ENCODE measurements at places on chromosomes 6 and 20.

GRCh38 chr20:62533591-62534495 lies 58.0 kb upstream of the GATA5 start:
- DNase-seq, result no peak

DNA sequence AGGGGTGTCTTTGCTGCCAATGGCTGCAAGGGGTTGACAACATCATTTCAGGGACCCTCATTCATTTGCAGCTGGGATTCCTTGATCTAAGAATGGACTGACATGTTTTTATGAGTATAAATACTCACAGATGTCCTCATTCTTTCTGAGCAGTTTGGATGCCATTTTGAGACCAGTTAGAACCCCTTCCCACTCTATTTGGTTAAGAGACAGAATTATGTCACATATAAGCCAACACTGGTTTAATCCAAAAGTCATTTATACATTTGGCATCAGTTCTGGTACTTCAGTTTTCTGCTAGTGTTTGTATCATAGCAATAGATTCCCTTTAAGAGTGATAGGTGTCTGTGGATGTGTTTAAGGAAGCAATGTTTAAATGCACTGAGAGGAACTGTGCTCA lies 248.8 kb downstream of the SAMD5 start:
- no peak for DNase-seq

GRCh38 chr20:8175741-8176675 lies 43.9 kb downstream of the PLCB1 start:
- DNase-seq, result no peak

- no peak for DNase-seq
Observed at GRCh38 chr6:169592558-169592957, 109.3 kb downstream of the WDR27 start.

GRCh38 chr6:116215414-116215813 lies 38.5 kb downstream of the TSPYL4 start:
- DNase-seq, result no peak

DNA sequence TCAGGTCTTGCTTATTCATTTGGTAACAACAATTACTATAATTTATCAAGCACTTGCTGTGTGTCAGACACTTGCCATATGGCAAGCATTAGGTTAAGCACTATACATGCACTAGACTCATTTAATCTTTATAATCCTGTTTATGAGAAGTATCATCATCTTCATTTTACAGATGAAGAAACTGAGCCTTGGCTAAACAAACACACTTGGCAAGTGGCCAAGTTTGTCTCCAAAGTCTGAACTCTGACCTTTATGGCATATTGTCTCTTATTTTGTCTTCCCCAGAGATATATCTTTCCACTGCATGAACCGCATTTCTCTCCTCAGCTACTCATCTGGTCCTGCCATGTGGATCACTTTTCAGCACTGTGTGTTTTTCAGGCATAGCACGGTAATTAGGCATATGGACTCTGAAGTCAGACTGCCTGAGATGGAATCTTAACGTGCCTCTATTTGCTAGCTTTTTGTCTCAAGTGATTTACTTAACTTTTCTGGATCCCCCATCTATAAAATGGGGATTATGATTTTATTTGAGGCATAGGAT lies 4.7 kb downstream of the ADGRF5 start:
- DNase-seq, result no peak

GRCh38 chr6:87484491-87484890 lies 11.7 kb downstream of the SLC35A1 start:
- DNase-seq, result no peak

DNA sequence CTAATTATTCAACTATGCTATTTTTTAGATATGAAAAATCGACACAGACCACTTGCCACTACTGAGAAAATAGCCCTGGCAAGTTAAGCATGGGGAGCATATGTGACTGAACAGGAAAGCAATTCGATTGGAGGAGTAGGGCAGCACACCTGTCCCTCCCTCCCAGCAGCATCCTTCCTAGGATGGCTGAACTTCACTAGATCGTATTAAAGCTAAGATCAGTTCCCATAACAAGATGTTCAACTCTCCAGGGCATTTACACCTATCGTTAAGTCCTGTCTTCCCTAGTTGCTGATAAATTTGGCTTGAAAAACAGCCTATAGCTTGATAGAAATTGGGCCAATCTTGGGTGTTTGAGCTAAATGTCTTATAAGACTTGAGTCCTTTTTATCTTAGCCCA lies 7.0 kb downstream of the PPP1R10 start:
- no peak for DNase-seq

GRCh38 chr6:90304308-90304707 lies 7.7 kb upstream of the BACH2 start:
- DNase-seq, result peak; percentile 30

DNA sequence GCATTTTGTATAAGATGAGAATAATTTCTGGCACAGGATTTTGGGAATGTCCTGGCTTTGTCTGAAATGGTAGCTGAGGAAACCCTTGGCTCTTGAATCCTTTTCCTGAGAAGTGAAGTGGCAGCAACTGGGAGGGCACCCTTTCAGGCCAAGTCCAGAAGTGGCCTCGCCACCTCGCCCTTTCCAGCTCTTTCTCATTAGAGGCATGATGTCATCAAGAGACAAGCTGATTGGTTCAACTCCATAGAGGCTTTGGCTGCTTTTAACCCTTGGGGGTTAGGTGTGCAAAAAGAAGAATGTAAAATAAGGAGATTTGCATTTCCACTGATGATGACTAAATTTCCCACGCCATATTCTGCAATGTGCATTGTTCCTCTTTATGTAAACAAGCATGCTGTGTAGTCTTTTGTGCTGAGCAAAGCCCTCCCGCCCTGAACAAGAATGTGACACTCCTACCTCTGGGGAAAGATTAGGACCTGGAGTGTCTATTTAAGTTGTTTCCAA lies 116.5 kb downstream of the TCP11 start:
- DNase-seq, result no peak

- DNase-seq, result no peak
Observed at GRCh38 chr6:2183246-2183645, 62.2 kb downstream of the GMDS start.

DNA sequence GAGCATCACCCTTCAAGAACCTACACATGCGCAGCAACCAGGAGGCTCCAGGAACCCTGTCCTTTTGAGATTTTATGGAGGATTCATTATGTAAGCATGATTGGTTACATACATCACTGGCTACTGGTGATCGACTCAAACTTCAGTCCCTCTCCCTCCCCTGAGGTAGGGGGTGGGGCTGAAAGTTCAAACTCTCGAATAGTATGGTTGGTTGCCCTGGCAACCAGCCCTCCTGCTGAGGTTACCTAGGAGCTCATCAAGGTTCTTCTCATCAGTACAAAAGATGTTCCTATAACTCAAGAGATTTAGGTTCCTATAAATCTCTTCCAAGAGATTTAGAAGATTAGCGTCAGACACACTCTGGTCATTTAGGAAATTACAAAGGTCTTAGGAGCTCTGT lies 21.9 kb upstream of the ZSCAN9 start:
- no peak for DNase-seq

GRCh38 chr6:160956300-160957035 lies 35.1 kb upstream of the MAP3K4 start:
- no peak for DNase-seq

- no peak for DNase-seq
Observed at GRCh38 chr20:19709635-19710335, 48.3 kb upstream of the RIN2 start.

- no peak for DNase-seq
Observed at GRCh38 chr20:20566516-20566915, 145.9 kb downstream of the RALGAPA2 start.

GRCh38 chr6:122663981-122664380 lies 53.8 kb downstream of the PKIB start:
- DNase-seq, result no peak

DNA sequence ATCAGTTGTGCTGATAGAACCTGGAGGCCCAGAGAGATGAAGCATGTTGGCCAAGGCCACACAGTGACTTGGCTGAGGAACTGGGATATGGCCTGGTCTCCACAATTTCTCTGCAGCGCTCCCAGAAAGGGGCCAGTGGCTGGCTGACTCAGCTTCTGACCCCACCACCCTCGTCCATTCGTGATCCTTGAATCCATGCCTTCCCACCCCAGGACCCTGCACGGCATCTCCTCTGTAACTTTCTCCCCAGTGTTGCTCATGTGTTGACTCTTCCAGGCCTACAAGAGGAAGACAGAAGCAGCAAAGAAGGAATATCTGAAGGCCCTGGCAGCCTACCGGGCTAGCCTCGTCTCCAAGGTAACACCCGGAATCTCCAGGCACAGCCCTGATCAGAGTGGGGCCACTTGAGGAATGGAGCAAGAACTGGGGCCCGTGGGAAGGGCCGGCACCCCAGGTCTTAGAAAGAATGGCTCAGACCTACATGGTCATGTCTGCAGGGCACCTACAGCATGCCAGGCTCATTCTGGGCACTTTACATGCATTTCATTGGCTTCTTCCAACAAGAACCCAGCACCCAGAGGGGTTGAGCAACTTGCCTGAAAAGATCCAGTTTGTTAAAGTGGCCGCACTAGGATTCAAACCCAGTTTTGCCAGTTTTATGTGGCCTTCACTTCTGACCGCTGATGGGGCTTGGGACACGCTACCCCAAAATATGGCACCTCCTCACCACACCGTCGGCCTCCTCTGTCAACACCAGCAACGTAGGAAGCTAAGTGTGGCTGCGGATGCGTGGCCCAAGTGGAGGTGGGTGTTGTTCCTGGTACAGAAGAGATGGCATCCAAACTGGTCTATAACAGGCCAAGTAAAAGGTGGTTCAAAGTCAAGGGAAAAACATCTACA lies 122.2 kb downstream of the JPH2 start:
- DNase-seq, result no peak

GRCh38 chr6:154749341-154749740 lies 16.1 kb downstream of the SCAF8 start:
- DNase-seq, result no peak

- DNase-seq, result no peak
Observed at GRCh38 chr20:57772349-57772964, 62.6 kb upstream of the PMEPA1 start.

DNA sequence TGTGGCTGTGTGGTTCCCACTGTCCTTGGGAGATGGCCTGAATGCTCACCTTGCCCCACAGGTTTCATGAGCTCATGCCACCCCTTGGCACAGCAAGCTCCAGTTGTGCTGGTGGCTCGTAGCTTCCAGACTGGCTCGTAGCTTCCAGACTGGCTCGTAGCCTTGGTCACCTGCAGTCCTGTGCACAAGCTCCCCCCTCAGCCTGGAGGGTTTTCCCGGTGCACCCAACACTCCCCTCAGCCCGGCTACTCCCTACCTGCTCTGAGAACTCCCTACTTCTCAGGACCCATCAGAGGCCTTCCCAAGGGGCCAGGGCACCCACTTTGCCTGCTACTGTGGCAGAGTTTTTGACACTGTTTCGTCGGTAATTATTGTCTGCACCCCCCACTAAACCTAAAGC lies 285.6 kb downstream of the TAF4 start:
- DNase-seq, result no peak

DNA sequence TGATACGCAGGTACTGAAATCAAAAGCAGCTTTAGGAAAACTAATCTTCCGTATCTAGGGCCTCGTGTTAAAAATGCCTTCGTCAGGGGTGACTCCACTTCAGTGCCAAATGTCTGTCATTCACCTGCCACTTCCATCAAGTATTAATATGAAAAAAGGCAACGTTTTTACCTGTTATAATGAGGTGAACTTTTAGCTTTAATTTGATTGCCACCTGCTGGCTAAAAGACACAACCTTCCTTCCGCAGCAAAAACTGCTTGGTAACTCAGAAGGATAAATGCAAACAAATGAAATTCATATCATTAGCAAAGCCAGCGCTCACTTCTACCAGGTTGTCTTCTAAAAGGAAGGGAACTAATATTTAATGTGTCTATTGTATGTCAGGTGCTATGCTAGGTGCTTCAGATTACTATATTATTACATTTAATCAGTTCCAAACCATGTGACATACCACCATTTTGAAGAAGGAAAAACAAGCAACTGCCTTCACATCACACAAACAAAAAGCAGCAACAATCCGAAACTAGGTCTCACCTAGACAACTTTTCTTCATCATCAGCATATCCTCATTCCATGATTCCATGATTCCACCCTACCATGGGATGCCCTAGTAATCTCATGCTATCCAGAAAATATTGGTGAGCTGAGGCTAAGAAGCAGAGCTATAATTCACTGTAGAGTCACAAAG lies 20.6 kb upstream of the ARHGAP18 start:
- DNase-seq, result peak; percentile 44

DNA sequence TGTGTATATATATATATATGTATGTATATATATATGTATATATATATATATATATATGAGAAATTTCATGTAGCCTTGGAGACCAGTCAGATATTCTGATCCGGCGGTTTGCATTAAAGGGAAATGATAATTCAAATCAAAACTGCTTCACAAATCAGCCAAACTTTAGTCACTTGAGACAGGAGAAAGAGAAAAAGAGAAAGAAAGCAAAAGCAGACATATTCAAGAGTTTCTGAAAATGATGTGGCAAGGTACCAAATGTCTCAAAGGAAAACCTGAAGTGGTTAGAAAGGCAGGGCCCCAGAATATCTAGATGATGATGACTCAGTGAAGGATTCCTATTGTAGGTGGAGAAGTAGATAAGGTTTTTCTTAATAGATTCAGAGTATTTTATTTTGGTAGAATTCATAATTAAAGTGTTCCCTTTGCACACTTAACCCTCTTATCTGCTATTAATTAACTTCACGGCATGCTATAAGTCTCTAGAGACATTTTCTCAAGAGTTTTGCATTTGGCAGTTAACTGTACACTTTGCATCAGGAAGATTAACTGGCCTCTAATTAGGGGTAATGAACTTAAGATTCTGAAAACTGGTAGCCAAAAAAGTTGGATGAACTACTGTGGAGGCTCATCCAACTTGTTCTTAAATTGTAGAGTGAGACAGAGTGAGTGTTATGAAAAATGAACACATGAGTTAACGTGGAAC lies 50.1 kb upstream of the ASF1A start:
- no peak for DNase-seq

GRCh38 chr6:90274451-90275030 lies 22.1 kb downstream of the BACH2 start:
- no peak for DNase-seq

DNA sequence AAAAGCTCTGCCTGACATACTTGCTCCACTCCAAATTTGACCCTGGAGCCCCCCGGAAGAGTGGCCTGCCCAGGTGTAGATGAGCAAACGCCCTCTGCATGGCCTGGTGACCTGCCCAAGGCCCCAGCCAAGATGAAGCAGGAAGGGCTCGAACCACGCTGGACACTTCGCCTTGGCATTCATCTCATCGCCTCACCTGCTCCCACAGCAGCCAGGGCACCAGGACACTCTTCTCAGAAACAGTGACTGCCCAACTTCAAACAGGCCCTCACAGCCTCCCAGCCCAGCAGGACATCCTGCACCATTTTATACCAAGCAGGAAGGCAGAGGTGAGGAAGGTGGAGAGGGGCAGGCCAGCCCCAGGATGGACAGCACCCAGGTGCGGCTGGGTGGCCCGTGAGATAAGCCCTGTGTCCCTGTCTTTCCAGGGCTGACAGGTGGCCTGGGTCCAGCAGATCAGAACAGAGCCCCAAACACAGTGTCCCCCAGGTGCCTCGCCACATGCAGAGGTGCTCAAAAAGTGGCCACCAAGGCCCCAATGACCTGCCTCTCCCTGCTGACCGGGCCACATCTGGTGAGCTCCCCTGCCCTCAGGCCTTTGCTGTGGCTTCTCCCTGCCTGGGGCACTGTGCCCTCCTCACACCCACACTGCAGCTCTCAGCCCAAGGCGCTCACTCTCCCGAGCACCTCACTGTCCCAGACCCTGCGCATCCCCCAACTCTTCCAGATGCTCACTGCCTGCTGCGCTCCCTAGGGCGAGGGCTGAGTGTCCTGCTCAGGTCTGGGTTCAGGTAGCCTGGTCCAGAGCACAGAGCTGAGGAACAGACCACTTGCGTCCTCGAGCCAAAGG lies 7.2 kb downstream of the ACSS1 start:
- DNase-seq, result no peak

GRCh38 chr6:31070711-31071197 lies 41.6 kb downstream of the C6orf15 start:
- DNase-seq, result peak; percentile 43

- no peak for DNase-seq
Observed at GRCh38 chr6:141244366-141244765, 888.4 kb upstream of the GJE1 start.

Data from RPMI8226 (cell line).